A172 (cell line): ENCODE measurements at places on chromosomes 2 and 18. TPM values are rescaled to one million over a fixed set of nuclear protein-coding genes. Genes with fewer than 3 reads are reported as not detected.

The C2orf80 gene
- not detected in 2 replicates for total RNA-seq

The SP140 gene
- 0.65 and 1.6 TPM in 2 replicates for total RNA-seq

The FBXO36 gene
- 3.3 and 3.8 TPM in 2 replicates for total RNA-seq

The LYPD1 gene
- 28.6 and 30.8 TPM in 2 replicates for total RNA-seq

The DPYSL5 gene
- total RNA-seq = 8.4 and 9.1 TPM in 2 replicates

The MAP4K3 gene
- 29.1 and 32.7 TPM in 2 replicates for total RNA-seq

The HOXD11 gene
- 17.3 and 23.9 TPM in 2 replicates for total RNA-seq

The RUFY4 gene
- total RNA-seq = not detected in 2 replicates

The MBOAT2 gene
- 44.0 and 78.1 TPM in 2 replicates for total RNA-seq

The ITGA4 gene
- 17.8 and 23.5 TPM in 2 replicates for total RNA-seq

The ROCK2 gene
- total RNA-seq = 37.8 and 44.6 TPM in 2 replicates

The SMAD7 gene
- 6.2 and 8.5 TPM in 2 replicates for total RNA-seq

The PAX3 gene
- total RNA-seq = not detected in 2 replicates

The HAAO gene
- total RNA-seq = not detected in 2 replicates

The CNRIP1 gene
- 11.4 and 13.1 TPM in 2 replicates for total RNA-seq

The AOX1 gene
- total RNA-seq = 8.4 and 13.2 TPM in 2 replicates

The TEKT4 gene
- total RNA-seq = not detected in 2 replicates

The IL36G gene
- total RNA-seq = not detected in 2 replicates

The NPAS2 gene
- 3.7 and 5.2 TPM in 2 replicates for total RNA-seq

The KIF1A gene
- total RNA-seq = 4.1 and 6.4 TPM in 2 replicates
